Endodermal cell (in vitro differentiated cells): ENCODE measurements at places on chromosomes 12 and 14. TPM values are rescaled to one million over a fixed set of nuclear protein-coding genes. Genes with fewer than 3 reads are reported as not detected.

The AREL1 gene
- total RNA-seq, result 36.3 and 36.5 TPM in 2 replicates

The CISTR gene
- not detected in 2 replicates for total RNA-seq

The TPH2 gene
- 0.11 and 0.38 TPM in 2 replicates for total RNA-seq

DNA sequence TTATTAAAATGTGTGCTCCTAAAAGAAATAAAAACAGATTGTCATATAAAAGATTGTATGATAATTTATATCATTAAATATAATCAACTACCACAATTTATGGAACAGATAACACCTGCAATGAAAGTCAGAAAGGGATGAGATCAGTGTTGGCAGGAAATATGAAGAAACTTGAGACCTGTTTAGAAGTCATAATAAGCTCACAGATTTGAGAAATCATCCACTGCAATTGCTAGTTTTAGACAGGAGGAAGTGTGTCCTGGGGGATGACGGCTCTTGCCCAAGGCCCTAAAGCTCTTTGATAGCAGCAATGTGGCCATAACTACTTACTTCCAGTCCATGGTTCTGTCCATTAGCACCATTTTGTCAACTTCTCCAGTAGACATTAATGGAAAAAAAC is 122.8 kb upstream of the SOX5 start:
- DNase-seq, result no peak
- peaks cover 7% of the 10 kb centered on the region for H3K4me1 ChIP-seq
- no peak overlapping the region for H3K27ac ChIP-seq
- no peaks in the 10 kb centered on the region for H3K36me3 ChIP-seq

DNA sequence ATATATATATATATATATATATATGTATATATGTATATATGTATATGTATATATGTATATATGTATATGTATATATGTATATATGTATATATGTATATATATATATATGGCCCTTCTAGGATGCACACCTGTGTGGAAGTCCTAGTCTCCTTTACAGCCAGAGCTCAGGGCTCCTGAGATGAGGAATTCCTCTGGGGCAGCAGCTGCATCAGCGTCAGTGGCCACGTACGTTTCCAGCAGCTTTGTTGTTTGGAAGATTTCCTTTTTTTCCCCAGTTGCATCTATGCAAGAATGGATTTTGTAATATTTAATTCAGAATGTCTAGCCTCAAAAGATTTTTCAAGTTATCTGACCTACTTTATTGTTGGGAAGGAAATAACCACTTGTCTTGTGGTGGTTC is 68.6 kb downstream of the TNFAIP2 start:
- no peaks in the 10 kb centered on the region for H3K27me3 ChIP-seq
- no peaks in the 10 kb centered on the region for H3K4me1 ChIP-seq
- no peaks in the 10 kb centered on the region for H3K36me3 ChIP-seq
- no peak overlapping the region for H3K4me3 ChIP-seq
- DNase-seq, result no peak

DNA sequence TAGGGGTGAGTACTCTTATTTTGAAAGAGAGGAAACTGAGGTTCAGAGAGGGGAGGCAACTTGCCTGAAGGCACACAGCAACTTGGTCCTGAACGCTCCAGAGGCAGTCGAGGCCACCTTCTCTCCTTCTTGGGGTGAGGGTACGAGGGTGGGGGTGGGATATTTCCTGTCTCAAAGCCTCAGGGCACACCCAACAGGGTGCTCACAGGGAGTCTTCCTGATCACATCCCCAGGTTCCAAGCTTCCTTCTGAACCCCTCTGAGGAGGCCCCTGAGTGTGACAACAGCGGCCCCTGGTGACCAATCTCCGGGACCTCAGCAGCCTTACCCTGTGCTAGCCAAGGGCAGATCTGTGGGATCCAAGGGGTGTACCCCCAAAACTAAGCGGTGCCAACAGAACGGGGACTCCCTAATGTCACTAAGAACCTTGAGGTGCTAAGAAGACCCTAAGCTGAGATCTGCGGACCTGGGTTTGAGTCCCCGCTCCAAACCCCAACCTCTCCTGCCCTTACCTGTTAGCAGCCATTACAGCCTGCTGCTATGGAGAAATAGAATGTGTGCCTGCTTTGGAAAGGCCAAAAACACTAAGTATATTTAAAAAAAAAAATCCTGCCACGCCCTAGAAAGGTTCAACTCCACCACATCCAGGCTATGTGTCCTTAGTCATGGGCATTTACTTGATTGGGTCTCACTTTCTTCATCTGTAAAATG is 57.9 kb downstream of the TRPV4 start:
- H3K27ac ChIP-seq, result no peak overlapping the region
- H3K4me1 ChIP-seq, result no peaks in the 10 kb centered on the region
- H3K36me3 ChIP-seq, result no peaks in the 10 kb centered on the region
- H3K27me3 ChIP-seq, result no peaks in the 10 kb centered on the region
- H3K4me3 ChIP-seq, result no peak overlapping the region

DNA sequence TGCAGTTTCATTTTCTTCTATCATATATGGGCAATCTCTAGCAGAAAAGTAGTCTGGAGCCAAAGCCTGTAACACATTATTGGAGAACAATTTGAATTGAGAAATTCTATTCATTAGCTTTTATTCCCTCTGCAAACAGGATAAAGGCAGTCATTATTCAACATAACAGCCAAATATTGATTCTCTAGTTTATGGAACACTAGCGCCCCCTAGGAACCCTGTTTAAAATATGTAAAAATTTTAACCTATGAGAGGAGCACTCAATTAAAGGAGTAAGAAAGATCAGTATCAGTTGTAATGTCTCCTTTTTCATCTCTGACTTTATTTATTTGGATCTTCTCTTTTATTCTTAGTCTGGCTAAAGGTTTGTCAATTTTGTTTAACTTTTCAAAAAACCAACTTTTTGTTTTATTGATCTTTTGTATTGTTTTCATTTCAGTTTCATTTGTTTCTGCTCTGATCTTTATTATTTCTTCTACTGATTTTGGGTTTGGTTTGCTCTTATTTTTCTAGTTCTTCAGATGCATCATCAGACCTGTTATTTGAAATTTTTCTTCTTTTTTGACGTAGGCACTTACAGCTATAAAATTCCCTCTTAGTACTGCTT is 4.8 kb upstream of the LMNTD1 start:
- H3K36me3 ChIP-seq, result peaks cover 6% of the 10 kb centered on the region
- no peak overlapping the region for H3K27ac ChIP-seq
- peak; percentile 63 for DNase-seq
- H3K27me3 ChIP-seq, result no peaks in the 10 kb centered on the region
- no peaks in the 10 kb centered on the region for H3K4me1 ChIP-seq

DNA sequence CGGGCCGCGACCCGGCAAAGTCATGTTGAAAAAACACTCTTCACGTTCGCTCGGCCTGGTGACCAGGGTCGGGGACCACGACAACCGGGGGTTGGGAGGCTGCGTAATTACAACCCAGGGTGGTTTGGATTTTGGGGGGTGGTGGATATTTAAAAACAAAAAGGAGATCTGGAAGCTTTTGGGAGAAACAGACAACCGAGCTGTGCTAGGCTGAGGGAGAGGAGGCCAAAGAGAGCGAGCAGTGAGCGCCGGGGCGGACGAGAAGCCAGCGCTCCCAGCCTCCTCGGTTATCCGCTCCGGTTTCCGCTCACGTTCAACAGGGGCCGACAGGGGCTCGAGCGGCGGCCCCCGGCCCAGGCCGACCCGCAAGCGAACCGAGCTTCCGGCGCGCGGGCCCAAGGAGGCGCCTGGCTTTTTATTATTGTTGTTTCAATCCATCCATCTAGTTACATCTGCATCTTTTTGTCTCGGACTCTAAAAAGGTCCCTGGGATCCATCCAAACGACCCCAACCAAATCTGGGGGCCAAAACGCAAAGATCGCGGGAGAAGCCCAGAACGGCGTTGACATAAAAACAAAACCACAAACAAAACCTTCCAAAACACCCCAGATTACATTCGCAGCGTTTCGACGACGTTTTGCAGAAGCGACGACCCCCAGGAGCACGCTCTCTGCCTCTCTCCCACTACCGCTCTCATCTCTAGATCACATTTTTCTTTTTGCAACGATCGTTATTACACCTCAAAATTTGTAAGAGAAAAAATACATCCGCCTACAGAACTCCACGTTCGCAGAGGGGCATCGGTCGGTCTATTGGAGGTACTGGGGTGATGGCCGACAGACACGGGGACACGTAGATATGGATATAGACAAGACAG is 771 bp downstream of the OTX2 start:
- no peak overlapping the region for H3K27ac ChIP-seq
- peak overlapping the region; percentile 98 for H3K4me3 ChIP-seq
- H3K27me3 ChIP-seq, result peaks cover 43% of the 10 kb centered on the region
- DNase-seq, result peak; percentile 64

GRCh38 chr12:121823101-121823726 is 19.4 kb downstream of the SETD1B start:
- H3K36me3 ChIP-seq, result peaks cover 80% of the 10 kb centered on the region
- H3K27ac ChIP-seq, result no peak overlapping the region
- peak; percentile 74 for DNase-seq
- no peak overlapping the region for H3K4me3 ChIP-seq

GRCh38 chr14:23653051-23653450 is 16.9 kb downstream of the DHRS2 start:
- no peak overlapping the region for H3K4me3 ChIP-seq
- H3K27ac ChIP-seq, result no peak overlapping the region
- H3K36me3 ChIP-seq, result no peaks in the 10 kb centered on the region
- H3K4me1 ChIP-seq, result no peaks in the 10 kb centered on the region

- DNase-seq, result peak; percentile 77
- H3K36me3 ChIP-seq, result no peaks in the 10 kb centered on the region
- peaks cover 9% of the 10 kb centered on the region for H3K27me3 ChIP-seq
- H3K4me1 ChIP-seq, result no peaks in the 10 kb centered on the region
Observed at GRCh38 chr14:105532735-105533141, 6.4 kb downstream of the TMEM121 start.

DNA sequence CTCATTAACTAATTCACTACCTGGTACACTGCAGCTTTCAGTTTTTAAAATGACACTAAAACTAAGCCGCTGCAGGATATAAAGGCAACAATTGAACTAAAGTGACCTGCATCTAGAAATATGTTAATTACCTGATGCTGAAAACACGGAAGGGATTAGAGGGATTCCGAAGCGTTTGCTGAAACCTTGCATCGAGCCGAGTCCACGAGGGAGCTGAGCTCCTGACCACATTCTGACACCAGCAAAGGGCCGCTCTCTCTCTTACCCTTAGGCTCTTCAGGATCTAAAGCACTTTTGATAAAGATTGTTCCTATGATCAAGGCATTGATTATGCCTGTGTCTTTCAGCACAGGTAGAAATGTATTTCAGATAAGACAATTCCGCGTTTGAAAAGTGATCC is 59.5 kb upstream of the CDKN3 start:
- no peak for DNase-seq
- H3K27ac ChIP-seq, result no peak overlapping the region
- peaks cover 9% of the 10 kb centered on the region for H3K4me1 ChIP-seq
- H3K36me3 ChIP-seq, result no peaks in the 10 kb centered on the region

- H3K27me3 ChIP-seq, result peaks cover 73% of the 10 kb centered on the region
- no peaks in the 10 kb centered on the region for H3K4me1 ChIP-seq
- no peaks in the 10 kb centered on the region for H3K36me3 ChIP-seq
- DNase-seq, result no peak
- H3K4me3 ChIP-seq, result no peak overlapping the region
Observed at GRCh38 chr12:117363953-117364486, 2.6 kb upstream of the NOS1 start.

DNA sequence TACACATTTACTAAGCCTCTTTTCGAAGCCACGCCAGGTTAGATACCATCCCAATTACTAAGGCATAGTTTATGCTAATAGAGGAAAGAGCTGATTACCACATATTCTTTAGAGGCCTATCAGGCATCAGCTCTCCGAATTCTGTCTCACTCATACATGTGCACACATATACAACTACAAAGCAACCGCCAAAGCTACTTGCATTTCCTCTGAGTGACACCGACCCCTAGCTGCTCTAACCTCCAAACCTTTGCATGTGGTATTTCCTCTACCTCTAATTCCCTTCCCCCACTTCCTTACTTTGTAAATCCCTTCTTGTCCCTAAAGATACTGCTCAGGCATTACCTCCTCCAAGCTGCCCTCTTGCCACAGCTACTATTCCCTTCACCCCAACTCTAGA is 107.2 kb downstream of the DUSP6 start:
- no peak overlapping the region for H3K27ac ChIP-seq
- no peaks in the 10 kb centered on the region for H3K36me3 ChIP-seq
- DNase-seq, result peak; percentile 64
- no peaks in the 10 kb centered on the region for H3K4me1 ChIP-seq
